Fibroblast of skin of right quadriceps (primary cell): ENCODE measurements at places on chromosomes 1 and 21.

GRCh38 chr1:107323784-107324183, 182.9 kb downstream of the NTNG1 start:
- peak; percentile 49 for DNase-seq

GRCh38 chr21:31180256-31181081, 142.2 kb upstream of the KRTAP19-8 start:
- DNase-seq, result peak; percentile 50

DNA sequence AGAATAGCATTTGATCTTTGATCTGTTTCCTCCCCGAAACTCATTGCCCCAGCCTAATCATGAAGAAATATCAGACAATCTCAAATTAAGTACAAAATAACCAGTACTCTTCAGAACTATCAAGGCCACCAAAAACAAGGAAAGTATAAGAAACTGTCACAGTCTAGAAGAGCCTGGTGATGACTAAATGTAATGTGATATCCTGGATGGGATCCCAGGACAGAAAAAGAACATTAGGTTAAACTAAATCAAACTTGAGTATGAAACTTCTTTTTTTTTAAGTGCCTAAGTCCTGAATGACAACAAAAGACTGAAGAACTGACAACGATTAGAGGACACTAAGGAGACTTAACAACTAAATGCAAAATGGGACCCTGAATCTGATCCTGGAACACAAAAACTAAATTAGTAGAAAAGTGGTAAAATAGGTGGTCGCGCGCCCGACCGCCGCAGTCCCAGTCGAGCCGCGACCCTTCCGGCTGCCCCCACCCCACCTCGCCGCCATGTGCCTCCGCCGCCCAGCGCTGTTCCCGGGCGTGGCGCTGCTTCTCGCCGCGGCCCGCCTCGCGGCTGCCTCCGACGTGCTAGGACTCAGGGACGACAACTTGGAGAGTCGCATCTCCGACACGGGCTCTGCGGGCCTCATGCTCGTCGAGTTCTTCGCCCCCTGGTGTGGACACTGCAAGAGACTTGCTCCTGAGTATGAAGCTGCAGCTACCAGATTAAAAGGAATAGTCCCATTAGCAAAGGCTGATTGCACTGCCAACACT, 5.5 kb upstream of the PRKAB2 start:
- DNase-seq, result peak; percentile 48

- no peak for DNase-seq
Observed at GRCh38 chr1:182087719-182088350, 26.3 kb upstream of the ZNF648 start.

DNA sequence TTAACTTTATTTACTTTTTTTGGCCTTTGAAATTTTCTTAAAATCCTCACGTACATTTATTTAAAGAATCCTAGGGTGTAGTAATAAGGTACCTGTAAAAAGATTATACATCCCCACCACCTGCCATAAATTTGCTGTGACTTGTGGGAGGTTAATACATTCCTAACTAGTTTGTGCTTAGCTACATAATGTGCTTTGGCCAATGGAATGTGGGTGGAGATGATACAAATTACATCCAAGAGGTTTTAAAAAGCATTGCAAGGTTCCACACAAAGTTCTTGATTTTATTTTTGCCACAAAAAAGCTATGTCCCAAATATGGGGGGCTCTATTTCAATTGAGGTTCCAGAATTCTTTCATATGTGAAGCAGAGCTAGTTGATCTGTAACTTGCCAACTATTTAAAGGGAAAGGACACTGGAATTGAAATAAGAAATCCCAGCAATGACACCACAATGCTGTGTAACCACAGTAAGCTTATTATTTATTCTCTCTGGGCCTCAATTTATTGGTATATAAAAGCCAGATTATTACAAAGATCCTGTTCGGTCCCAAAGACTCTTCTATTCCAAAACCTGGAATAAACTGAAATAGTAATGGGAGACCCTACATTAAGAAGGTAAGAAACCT, 15.7 kb downstream of the ASPM start:
- peak; percentile 63 for DNase-seq
